ENCODE measurements at places on chromosomes 16 and 17. TPM values are rescaled to one million over a fixed set of nuclear protein-coding genes. Genes with fewer than 3 reads are reported as not detected.

DNA sequence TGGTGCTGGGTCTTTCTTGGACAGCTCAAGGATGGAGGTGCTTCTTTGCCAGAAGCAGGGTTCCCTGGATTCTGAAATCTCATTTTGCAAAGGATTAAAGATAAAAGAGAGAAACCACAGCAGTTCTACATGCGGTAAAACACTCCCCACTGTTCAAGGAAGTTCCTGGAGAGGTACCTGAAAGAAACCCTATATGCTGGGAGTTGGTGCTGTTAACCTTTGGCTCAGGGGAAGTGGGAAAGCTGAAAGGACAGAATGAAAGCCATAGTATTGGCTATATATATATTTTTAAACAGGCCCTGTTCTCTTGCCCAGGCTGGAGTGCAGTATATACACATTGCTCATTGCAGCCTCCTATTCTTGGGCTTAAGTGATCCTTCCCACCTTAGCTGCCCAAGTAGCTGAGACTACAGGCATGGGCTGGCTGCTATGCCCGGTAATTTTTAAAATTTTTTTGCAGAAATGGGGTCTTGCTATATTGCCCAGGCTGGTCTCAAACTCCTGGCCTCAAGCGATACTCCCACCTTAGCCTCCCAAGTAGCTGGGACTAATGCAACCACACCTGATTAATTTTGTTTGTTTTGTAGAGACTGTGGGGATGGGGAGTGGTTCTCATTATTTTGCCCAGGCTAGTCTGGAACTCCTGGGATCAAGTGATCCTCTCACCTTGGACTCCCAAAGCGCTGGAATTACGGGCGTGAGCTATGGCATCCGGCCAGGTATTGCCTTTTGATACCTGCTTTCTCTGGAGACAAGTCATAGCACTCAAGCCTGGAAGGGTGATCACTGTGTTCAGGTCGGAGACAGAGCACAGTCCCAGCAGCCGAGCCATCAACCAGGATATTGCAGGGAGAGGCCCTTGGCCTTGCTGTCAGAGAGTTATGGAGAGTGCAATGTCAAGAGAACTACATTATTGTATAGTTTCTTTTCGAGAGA lies 55.2 kb downstream of the MSI2 start:
- DNase-seq, result no peak

GRCh38 chr16:89002851-89003830 lies 26.1 kb upstream of the CBFA2T3 start:
- DNase-seq, result no peak

Gene SRCIN1
- total RNA-seq, result 0.22 TPM

GRCh38 chr17:63124536-63124935 lies 158.5 kb downstream of the TANC2 start:
- DNase-seq, result no peak

DNA sequence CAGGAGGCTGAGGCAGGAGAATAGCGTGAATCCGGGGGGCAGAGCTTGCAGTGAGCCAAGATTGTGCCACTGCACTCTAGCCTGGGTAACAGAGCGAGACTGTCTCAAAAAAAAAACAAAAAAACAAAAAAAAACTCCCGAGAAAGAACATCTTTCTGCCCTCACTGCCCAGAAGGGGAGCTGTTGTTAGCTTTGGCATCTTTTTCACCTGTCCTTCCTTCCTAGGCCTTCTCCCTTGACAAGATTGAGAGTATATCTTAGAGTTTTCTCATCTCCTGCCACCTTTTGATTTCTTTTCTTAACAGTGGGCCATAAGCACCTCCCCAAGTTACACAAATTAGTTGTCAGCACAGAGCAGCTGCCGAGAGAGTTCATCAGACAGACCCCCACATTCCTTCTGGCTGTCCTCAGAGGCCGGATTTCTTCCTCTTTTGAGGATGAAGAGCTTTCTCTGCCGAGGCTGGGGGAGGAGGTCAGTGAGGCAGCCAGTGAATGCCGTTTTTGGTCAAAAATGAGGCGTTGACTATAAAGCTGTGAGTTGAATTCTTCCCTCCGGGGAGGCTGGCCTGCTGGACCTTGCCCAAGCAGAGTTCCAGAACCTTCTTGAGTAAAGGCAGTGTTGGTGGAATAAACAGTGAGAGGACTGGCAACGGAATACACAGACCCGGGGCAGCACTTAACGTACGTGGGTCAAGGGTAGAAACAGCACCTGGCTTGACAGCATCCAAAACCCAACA lies 127.0 kb downstream of the ABCC6 start:
- DNase-seq, result no peak
